ENCODE measurements at places on chromosomes 3 and 15.

GRCh38 chr3:121111914-121112612 is 204.1 kb downstream of the STXBP5L start:
- DNase-seq: no peak

- DNase-seq: no peak
These were observed 60.0 kb upstream of the SMAD3 start for GRCh38 chr15:67005294-67005996.

DNA sequence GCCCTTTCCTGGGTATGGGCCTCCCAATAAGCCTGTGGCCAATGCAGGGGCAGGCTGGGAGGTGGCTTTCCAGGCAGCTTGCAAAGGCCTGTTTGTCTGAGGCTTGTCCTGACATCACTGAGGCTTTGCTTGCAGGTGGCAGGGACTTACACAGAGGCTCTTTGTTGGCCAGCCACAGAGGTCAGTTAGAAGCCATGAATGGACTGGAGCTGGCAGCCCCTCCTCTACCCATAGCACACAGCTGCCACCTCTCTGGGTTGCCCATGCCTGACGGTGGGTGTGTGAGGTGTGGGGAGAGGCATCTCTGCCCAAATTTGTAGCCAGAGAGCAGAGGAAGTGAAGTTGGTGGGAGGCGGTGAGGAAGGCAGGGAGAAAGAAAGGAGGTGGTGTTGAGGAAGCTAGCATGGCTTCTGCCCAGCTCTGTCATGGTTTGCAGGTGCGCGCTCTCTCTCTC is 17.1 kb downstream of the LIMD1 start:
- no peak for DNase-seq

DNA sequence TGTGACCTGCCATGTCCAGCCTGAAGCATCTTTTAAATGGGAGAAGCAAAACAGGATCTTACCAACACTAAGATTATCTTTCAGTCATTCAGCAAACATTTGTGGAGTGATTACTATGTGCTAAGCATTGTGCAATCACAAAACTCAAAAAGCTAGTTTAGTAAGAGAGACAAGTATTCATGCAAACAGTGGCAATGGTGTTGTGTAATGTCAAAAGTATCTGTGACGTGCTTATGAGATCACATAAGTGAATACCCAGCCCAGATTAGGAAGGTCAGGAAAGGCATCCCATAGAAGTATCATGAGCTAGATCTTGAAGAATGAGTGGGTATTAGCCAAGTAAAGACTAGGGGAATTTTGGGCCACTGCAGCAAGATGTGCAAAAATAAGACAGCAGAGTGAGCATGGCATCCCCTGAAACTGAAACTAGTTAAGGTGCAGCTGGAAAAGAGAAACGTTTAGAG is 32.1 kb downstream of the SEC62 start:
- DNase-seq: no peak

- no peak for DNase-seq
These were observed 73.8 kb downstream of the IQSEC1 start for GRCh38 chr3:12999147-13000140.

GRCh38 chr3:113070072-113070640 is 79.4 kb downstream of the GTPBP8 start:
- DNase-seq: no peak

DNA sequence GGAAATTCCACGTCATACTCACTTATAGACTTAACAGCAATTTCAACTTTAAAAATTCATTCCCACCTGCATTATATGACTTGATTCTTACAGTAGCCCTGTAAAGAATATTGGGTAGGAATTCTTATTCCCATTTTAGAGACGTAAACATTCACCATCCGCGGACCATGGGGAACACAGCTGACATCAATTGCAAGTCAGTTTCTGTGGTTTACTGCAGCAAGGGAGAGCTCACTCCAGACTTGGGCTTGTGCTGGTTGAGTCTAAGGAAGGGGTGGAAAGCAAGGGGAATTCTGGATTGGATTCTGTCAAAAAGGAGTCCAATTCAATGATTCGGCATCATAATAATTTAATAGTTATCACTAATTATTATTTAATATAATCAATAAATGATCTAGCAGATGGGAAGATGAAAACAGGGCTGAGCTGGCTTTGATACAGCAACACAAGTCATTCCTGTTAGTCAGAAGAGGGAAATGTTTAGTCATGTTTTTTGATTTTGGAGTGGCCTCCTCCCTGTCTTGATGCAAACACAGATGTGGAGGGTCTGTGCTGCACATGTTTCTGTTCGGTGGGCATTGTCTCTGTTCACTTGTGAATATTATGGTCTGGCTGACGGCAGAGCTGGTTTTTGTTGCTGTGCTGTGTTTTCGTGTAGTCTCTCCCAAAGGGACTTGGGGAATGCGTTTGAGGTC is 9.7 kb downstream of the LIPC start:
- DNase-seq: no peak

- no peak for DNase-seq
These were observed 13.3 kb upstream of the SSUH2 start for GRCh38 chr3:8657804-8658305.

GRCh38 chr3:46646700-46647099 is 34.4 kb downstream of the FAM240A start:
- no peak for DNase-seq

DNA sequence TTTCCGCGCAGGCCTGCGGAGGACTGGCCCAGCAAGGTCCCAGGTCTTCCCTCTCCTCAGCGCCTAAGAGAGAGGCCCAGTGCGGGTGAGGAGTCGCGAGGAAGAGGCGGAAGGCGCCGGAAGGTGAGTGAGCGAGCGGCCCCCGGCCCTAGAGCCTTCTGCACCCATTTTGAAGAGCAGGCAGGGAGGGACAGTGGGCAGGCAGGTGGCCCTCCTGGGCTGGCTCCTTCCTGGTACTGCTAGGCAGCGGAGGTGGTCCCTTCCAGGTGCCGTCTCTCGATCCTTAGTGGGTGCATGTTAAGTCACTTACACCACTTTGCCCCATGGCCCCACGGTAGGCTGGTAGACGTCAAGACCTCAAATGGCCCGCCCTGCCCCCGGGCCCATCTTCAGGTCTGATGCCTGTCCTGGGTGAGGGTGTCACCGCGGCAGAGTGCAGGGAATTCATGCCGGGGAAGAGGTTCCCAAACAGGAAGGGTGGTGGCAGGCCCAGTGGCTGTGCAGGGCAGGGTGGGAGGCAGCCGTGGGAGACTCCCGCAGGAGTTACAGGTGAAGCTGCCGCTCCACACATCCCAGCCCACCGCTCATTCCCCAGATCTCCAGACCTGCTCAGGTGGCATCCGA is 14.4 kb downstream of the PAK6 start:
- DNase-seq: no peak

DNA sequence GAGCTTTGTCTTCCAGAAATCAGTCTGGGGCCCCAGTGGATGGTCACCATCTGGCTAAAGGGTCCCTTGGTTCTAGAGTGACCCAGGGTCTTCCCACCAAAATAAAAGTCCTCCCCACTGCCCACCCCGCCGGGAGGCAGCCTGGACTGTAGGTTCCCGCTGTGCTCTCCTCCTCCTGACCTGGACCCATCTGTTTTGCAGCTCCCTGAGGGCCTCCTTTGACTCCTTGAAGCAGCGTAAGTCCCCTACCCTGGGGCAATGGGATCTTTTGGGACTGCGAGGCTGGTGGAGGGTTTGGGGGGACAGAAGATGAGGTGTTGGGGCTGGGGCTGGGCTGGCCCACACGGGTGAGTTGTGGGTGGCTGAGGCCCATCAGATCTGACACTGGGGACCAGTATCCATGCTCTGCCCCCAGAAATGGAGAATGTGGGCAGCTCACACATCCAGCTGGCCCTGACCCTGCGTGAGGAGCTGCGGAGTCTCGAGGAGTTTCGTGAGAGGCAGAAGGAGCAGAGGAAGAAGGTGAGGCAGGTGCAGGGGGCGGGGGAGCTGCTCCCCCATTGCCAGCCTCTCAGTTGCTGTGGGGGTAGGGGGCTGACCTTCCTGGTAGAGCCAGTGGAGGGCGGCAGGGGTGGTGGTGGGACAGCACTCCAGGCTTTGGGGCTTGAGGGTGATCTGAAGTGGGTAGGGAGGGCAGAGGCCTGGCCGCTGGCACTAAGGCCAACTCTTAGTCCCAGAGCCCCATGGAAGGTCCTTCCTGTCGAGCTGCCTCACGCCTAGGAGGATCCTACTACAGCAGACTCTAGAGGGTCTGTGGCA is 30.4 kb downstream of the PSTPIP1 start:
- no peak for DNase-seq

DNA sequence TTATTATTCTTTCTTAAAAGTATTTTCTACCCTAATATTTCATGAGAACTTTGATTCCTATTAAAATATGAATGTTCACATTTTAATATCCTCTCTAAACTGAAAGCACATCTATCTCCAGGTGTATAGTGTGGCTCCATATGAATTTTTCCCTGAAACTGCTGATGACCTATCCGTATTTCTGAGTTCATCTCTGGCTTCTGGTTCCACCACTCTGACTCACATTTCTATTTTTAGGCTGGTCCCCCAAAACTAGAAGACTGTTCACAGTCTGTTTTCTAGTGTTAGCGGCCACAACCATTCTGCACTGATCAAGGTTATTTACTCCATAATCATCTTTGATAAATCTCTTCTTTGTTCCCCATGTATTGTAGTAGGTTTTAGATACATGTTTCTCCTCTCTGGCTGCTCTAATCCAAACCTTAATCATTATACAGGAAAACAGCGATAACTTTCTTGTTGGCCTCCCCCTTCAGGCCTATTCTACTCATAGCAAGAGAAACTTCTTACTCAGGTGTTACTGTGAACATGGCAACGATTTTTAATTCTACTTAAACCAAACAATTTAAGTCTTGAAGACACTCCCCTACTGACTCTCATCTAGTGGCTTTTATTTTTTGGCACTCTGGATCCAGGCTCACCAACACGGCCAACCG is 12.8 kb downstream of the ADPGK start:
- no peak for DNase-seq

GRCh38 chr3:39133093-39133490 is 20.3 kb downstream of the CSRNP1 start:
- no peak for DNase-seq

GRCh38 chr15:31108836-31109235 is 7.3 kb upstream of the TRPM1 start:
- no peak for DNase-seq

DNA sequence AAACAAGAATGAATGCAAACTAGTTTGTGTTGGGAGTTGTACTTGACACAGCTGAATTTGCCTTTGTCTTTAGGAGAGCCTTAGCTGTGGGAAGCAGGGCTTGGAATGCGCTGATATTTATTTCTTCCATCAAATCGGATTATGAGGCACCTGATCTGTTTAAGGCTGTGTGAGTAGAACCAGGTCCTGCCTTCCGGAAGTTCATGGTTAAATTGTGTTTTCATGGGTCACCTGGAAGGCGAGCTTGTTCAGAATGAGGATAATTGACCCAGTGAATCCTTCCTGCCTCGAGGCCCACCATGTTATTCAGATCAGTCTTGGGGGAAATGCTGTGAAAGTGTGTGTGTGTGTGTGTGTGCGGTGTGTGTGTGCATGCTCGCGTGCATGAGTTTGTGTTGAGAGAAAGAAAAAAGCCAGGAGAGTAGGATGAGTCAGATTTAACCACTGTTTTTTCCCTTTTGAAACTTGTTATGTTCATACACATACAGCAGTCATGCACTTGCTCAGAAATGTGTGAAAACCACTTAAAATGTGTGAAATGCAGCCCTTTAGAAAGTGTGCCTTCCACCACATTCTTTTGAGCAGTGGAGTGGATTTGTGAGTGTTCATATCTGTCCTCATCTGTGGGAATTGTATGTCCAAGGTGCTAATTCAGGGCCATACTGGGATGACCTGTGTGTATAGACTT is 36.7 kb downstream of the SMAD3 start:
- DNase-seq: peak; percentile 69

GRCh38 chr15:83483612-83484011 is 36.5 kb downstream of the SH3GL3 start:
- no peak for DNase-seq

DNA sequence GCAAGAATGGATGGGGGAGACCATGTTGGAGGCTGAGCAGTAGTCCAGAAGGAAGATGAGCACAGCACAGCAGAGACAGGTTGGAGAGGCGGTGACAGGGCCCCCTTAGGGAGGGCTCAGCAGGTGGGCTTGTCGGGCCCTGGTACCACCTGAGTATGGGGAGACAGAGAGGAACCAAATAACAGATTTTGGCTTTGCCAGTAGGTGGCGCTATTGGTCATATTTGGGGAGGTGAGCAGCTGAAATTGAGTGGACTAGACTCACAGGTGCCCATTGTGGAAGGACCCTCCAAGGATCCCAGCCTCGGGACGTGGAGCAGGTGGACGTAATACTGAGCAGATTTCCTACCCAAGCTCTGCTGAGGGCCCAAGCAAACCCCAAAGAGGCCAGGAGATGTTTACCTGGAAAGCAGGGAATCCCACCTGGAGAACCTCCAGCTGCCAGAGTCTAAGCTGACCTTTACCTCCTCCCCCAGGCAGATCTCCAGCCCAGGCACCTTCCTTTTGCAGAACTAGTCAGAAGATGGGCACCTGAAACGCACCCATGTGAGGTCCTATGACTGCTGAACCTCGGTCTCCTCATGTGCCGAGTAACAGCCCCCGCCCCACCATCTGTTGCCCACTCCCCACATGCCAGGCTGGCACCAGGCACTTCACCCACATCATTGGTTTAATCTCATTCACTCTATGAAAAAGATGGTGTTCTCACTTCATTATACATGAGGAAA is 24.6 kb upstream of the CORO2B start:
- peak; percentile 45 for DNase-seq

DNA sequence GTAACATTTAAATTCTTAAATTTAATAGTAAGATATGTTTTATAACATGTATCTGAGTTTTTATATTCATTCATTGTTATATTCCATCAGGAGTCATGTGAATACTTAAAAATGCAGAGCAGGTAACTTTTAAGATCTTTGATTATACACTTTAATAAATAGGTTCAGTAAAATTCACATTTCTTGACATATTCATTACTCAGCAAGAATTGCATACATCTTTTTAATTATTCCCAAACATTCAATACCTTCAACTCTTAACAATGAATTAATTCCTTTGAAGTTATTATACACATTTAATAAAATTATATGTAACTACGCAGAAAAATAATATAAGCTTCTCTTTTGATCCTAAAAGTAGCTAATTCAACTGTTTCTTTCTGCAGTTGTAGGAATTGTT is 105.4 kb downstream of the CNTN4 start:
- DNase-seq: no peak

- DNase-seq: no peak
These were observed 20.9 kb upstream of the LDHAL6B start for GRCh38 chr15:59185725-59186124.

- no peak for DNase-seq
These were observed 503.5 kb downstream of the EDEM1 start for GRCh38 chr3:5690904-5691532.

DNA sequence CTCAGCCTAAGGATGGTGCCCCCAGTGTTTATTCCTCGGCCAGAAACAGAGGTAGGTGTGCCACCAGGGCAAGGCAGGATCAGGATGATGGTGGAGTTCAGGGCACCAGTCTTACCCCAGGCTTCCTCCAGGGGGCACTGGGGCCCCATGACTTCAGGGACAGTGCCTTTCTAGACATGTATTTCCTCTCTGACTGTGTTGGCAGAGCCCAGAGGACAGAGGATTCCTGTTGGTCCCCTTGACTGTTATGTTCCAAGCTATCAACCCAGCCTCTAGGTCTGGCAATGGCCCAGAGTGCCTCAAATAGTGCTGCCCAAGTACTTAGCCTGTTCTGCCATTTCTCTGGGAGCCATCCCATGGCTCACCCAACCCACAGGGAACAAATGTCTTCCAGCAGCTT is 2.8 kb downstream of the HEMK1 start:
- DNase-seq: peak; percentile 54

DNA sequence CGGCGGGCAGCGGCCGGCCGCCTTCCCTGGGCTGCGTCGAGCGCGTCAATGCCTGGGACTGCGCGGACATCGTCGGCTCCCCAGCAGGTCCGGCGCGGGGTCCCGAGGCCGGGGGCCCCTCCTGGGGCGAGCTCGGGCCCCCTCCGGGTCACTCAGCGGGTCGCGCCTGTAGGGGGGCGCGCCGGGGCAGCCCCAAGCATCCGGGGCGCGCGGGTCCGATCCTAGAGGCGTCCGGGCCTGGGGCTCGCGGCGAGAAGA is 725 bp downstream of the TLE3 start:
- DNase-seq: no peak
